Upper lobe of right lung (tissue), 1 donor: ENCODE measurements at places on chromosomes 5 and 9. TPM values are rescaled to one million over a fixed set of nuclear protein-coding genes. Genes with fewer than 3 reads are reported as not detected.

- no peak for DNase-seq
These were observed 67.3 kb downstream of the SNX30 start for GRCh38 chr9:112817860-112818203.

GRCh38 chr5:56415356-56415765 lies 182.2 kb upstream of the ANKRD55 start:
- DNase-seq: no peak

GRCh38 chr9:120610975-120611689 lies 31.2 kb upstream of the CDK5RAP2 start:
- DNase-seq: no peak

The N4BP3 gene
- 5.2 TPM for total RNA-seq

The LCN15 gene
- total RNA-seq: not detected

The UNC5A gene
- total RNA-seq: 0.46 TPM

DNA sequence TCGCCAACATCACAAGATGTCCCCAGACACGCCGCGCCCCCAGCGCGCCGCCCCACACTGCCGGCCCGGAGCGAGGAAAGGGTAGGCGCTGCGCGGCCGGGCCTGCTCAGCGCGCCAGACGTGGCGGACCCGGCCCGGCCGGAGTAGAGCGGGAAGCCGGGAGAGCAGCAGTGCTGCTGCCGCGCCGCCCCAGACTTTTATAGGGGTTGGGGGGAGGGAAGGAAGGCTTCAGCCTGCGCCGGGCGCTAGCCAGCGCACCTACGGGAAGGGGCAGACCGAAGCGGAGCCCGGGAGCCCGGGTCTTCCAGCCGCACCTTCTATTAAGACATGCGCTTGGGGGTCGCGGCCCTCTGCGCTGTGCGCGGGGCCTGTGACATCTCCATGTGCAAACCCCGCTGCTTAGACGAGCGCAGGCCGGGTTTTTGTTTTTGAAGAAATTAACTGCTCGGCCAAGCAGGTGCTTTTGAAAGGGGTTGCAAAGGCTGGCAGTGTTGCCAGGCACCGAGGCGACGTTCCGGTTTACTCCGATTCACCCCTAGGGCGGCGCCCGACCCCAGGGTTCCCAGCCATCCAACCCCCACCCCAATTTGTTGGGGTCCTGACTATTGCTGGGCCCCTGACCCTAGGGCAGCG lies 353 bp upstream of the PAX5 start:
- DNase-seq: no peak

The GARIN3 gene
- total RNA-seq: not detected

GRCh38 chr5:124581738-124582560 lies 164.5 kb downstream of the ZNF608 start:
- DNase-seq: no peak

GRCh38 chr5:132353486-132353995 lies 16.0 kb upstream of the SLC22A5 start:
- no peak for DNase-seq

The AGXT2 gene
- not detected for total RNA-seq

DNA sequence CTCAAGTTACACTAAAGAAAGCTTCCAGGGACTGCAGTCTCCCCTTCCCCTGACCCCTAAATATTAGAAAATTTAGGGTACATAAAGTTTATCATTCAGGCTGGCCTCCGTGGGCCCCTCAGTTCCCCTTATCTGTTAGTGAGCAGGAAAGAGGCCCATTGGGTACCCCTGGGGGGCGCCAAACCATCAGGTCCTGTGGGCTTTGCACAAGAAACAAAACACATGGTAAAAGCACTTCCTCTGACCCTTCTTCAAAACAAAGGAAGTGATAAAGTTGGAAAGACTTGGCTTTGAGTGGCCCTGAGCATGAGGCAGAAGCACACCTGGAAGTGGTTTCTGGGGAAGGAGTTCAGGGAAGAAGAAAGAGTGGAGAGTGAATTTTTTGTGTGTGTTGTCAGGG lies 213.0 kb downstream of the SMARCA2 start:
- peak; percentile 71 for DNase-seq
